ENCODE measurements at places on chromosomes 4 and X. TPM values are rescaled to one million over a fixed set of nuclear protein-coding genes. Genes with fewer than 3 reads are reported as not detected.

DNA sequence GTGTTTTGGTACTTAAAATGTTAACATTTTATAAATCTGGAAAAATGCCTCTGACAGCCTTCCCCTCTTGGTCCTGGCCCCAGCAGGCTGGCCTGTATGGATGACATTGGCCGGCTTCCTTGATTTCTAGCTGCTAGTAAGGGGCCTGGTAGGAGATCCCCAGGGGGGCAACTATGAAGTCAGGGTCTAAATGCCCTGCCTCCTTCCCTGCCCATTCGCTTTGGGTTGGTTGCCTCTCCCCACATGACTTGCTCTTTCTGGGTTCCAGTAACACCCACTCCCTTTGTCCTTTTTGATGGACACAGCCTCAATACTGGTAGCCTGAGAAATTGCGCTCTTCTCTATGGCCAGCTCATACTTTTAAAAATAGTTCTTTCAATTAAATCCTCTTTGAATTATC is 78.0 kb upstream of the MAD2L1 start:
- DNase-seq, result no peak

- DNase-seq, result no peak
Measured at GRCh38 chrX:153836921-153837320, 6.6 kb upstream of the PDZD4 start.

- DNase-seq, result no peak
Measured at GRCh38 chr4:163515198-163515597, 20.7 kb downstream of the TMA16 start.

- no peak for DNase-seq
Measured at GRCh38 chr4:155889946-155890345, 13.6 kb upstream of the TDO2 start.

- DNase-seq, result no peak
Measured at GRCh38 chr4:152476796-152477195, 59.1 kb downstream of the FBXW7 start.

Gene FGFRL1
- 14.7 TPM for total RNA-seq

Gene MND1
- total RNA-seq, result 1.3 TPM

Gene MSX1
- total RNA-seq, result under 0.01 TPM
